Endothelial cell (in vitro differentiated cells): ENCODE measurements at places on chromosomes 16 and 17. TPM values are rescaled to one million over a fixed set of nuclear protein-coding genes. Genes with fewer than 3 reads are reported as not detected.

DNA sequence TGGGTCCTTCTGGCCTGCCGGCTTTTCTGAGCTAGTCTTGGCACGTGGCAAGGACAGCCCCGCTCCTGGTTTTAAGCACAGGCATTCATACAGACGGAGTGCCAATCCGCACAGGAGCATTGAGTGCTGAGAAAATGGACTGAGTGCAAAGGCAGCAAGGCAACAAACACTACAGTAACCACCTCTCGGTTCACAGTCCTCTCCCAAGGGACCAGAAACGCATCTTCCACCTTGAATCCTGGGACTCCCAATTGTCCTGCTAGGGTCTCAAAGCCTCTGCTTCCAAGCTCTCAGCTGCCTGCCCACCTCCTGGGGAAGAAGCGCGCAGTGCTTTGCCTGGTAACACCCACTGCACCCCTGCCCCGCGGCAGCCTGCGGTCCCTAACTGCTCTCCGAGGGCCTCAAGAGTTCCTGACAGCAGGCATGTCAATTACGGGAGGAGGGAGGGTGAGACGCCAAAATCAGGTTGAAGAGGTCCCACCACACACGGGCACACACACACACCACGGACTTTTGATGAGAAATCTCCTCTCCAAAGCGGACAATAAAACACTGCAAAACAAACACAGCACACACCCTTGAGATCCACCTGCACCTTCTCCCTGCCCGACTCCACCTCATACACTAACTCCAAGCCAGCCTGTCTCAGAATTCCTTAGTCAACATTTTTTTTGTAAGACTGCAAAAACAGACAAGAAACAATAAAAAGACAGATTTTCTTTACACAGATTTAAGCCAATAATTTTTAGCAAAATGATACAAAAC lies 15.0 kb downstream of the SLC16A3 start:
- DNase-seq: no peak

DNA sequence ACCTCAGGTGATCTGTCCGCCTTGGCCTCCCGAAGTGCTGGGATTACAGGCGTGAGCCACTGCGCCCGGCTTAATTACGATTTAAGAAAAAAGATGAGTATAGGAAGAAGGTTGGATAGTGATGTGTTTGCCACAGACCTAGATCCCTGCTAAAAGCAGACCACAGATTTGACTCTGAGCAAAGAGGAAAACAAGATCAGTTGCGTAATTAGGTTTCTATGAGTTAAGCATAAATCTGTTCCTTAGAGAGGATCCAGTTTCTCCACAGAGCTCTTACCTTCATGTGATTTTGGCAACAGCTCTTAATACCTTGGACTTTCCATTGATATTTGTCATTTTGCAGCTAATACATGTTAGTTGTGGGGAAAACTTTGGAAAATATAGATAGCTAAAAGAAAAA lies 31.1 kb downstream of the CDH1 start:
- no peak for DNase-seq

GRCh38 chr16:23293016-23293415 lies 9.1 kb upstream of the SCNN1B start:
- DNase-seq: no peak

- DNase-seq: no peak
Observed at GRCh38 chr16:76182041-76182635, 95.1 kb upstream of the CNTNAP4 start.

GRCh38 chr17:9973669-9974447 lies 68.8 kb upstream of the RCVRN start:
- DNase-seq: no peak

GRCh38 chr17:75854881-75855309 lies 240 bp downstream of the WBP2 start:
- DNase-seq: no peak

DNA sequence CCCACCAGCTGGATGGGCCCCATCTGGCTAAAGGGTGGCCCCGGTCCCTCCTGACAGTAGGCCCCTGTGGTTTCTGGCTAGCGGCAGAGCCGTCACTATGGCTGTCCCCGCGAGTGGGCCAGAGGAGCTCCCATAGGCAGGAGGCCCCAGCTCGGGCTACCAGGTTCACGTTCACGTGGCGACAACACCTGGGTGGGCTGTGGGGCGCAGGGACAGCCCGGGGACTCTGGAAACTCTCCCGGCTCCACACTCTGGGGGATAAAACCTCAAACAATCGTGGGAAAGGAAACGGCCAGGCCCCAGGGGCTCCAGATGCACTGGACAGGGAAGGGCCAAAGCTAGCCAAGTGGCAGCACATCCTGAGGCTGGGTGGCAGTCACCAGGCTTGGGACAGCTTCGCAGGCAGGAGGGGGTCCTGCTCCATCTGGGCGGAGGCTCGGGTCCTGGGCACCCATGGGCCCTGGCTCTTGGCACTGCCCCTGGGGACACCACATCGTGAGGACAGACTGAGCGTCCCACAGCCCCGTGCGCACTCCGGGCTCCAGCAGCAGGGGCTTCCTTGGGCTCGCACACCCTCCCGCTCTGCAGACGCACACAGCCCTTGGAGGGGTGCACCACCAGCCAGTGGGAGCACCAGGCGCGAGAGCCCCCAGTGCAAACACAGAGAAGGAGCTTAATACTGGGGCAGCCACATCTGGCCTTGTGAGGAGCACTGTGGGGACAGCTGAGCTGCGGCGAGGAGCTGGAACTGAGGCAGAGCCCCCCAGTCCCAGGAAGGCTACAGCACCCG lies 4.4 kb downstream of the RNF166 start:
- no peak for DNase-seq

DNA sequence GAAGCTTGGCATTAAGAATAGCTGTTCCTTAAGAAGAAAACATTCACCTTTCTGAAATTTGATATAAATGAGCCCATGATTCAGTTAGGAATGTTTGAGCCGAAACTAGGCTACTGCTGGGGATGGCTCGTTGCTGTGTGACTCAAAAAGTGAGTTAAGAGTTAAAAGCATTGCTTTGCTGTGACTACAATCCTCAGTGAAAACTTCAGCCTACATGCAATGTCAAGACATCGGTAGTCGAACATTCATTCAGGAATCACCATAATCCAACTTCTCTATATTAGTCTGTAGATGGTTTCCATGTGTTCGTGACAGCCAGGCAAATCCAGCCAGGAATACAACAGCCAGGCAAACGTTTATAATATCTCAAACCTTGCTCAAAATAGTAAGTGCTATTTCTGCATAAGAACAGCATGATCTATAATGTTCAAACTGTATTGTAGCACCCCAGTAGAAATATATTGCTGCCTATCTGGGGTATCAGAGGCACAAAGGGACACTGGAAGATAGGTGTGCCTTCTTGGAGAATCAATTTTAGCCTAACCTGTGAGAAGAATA lies 1225.1 kb downstream of the CDH8 start:
- no peak for DNase-seq

Gene KCNH6
- 18.6 TPM for total RNA-seq

Gene SOX9
- 5.1 TPM for total RNA-seq

Gene NLRC3
- total RNA-seq: 3.2 TPM
